ENCODE measurements at places on chromosomes 12 and 14. TPM values are rescaled to one million over a fixed set of nuclear protein-coding genes. Genes with fewer than 3 reads are reported as not detected.

The WSB2 gene
- 44.1 TPM for total RNA-seq

The PPP2R5E gene
- 45.4 TPM for total RNA-seq

GRCh38 chr12:21547437-21547836 lies 21.3 kb downstream of the SPX start:
- peaks cover 4% of the 10 kb centered on the region for H3K27me3 ChIP-seq
- no peak overlapping the region for H3K27ac ChIP-seq
- no peak for DNase-seq
- H3K4me1 ChIP-seq: no peaks in the 10 kb centered on the region
- no peaks in the 10 kb centered on the region for H3K36me3 ChIP-seq

DNA sequence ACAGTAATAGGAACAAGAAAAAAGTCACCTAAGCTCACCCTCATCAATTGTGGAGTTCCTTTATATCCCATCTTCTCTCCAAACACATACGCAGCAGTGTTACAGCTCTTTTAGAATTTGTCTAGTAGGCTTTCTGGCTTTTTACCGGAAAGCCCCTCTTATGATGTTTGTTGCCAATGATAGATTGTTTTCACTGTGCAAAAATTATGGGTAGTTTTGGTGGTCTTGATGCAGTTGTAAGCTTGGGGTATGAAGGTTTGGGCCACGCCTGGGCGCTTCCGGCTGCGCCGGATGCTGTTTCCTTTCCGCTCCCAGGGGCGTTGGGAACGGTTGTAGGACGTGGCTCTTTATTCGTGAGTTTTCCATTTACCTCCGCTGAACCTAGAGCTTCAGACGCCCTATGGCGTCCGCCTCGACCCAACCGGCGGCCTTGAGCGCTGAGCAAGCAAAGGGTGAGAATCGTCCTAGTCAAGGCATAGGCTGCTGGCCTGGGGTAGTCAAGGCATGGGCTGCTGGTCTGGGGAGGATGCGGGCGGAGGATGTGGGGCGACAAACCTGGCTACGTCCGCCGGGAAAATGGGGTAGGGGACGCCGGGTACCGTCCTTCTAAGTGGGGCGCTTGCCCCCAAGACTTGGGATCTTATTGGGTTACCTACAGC lies at the start of the genes C12orf57 and RNU7-1:
Gene C12orf57 (plus strand): TSS at position 301 of the 659 bp plus-strand sequence. CDS start 100 bp downstream, at position 401.
Gene RNU7-1 (plus strand): TSS at position 95 of the 659 bp plus-strand sequence.
- peak within 1 kb of the TSS; percentile 98 for H3K27ac ChIP-seq
- peaks cover 56% of the 10 kb centered on the region for H3K4me1 ChIP-seq
- peaks cover 4% of the 10 kb centered on the region for H3K36me3 ChIP-seq
- peaks cover 4% of the 10 kb centered on the region for H3K27me3 ChIP-seq

DNA sequence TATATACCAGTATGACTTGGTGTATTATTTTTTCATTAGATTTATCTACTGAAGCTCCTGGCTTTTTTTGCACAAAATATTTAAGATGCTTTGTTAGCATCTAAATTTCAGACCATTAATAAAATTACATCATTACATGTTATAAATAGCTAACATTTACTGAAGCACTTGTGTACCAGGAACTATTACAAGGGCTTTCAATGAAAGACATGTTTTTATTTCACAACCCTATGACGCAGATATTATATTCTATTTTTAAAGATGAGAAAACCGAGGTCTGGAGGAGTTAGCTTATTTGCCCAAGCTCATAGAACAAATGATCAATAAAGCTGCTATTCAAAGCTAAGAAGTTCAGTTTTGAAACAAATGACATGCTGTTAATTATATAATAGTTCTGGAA lies 420.4 kb upstream of the DCN start:
- H3K27ac ChIP-seq: no peak overlapping the region
- no peak for DNase-seq
- no peaks in the 10 kb centered on the region for H3K4me1 ChIP-seq
- H3K4me3 ChIP-seq: no peak overlapping the region

GRCh38 chr12:103960616-103961227 lies 5.0 kb upstream of the TDG start:
- no peak for DNase-seq
- H3K4me1 ChIP-seq: peaks cover 27% of the 10 kb centered on the region
- no peak overlapping the region for H3K27ac ChIP-seq
- H3K4me3 ChIP-seq: no peak overlapping the region

- peaks cover 12% of the 10 kb centered on the region for H3K27me3 ChIP-seq
- H3K36me3 ChIP-seq: no peaks in the 10 kb centered on the region
- H3K27ac ChIP-seq: no peak overlapping the region
- H3K4me1 ChIP-seq: no peaks in the 10 kb centered on the region
- H3K4me3 ChIP-seq: no peak overlapping the region
- DNase-seq: peak; percentile 64
These were observed 47.2 kb downstream of the PTPRB start for GRCh38 chr12:70590051-70590450.

- H3K27ac ChIP-seq: no peak overlapping the region
- peaks cover 2% of the 10 kb centered on the region for H3K36me3 ChIP-seq
- DNase-seq: no peak
- H3K4me1 ChIP-seq: peaks cover 5% of the 10 kb centered on the region
- no peak overlapping the region for H3K4me3 ChIP-seq
- peaks cover 35% of the 10 kb centered on the region for H3K27me3 ChIP-seq
These were observed 2.0 kb downstream of the SYT10 start for GRCh38 chr12:33437598-33437997.

GRCh38 chr12:56330936-56331490 lies 2.8 kb downstream of the PAN2 start:
- peaks cover under 1% of the 10 kb centered on the region for H3K36me3 ChIP-seq
- DNase-seq: no peak
- peaks cover 21% of the 10 kb centered on the region for H3K4me1 ChIP-seq
- no peaks in the 10 kb centered on the region for H3K27me3 ChIP-seq
- no peak overlapping the region for H3K27ac ChIP-seq

All from activated CD8-positive, alpha-beta memory T cell treated with anti-CD3 and anti-CD28 coated beads, Interleukin-2, amount 10 ng/mL, durations not matched to agents 7 days and 5 days (primary cell).